Aorta (tissue), 5 donors: ENCODE measurements at places on chromosomes 1 and 21.
A peak's percentile ranks its signal among the peaks of the same experiment; 100 is the strongest.

GRCh38 chr1:223230161-223230881, 87.3 kb upstream of the TLR5 start:
- no peak for DNase-seq

GRCh38 chr1:108114033-108114599, 86.0 kb downstream of the SLC25A24 start:
- DNase-seq: no peak

DNA sequence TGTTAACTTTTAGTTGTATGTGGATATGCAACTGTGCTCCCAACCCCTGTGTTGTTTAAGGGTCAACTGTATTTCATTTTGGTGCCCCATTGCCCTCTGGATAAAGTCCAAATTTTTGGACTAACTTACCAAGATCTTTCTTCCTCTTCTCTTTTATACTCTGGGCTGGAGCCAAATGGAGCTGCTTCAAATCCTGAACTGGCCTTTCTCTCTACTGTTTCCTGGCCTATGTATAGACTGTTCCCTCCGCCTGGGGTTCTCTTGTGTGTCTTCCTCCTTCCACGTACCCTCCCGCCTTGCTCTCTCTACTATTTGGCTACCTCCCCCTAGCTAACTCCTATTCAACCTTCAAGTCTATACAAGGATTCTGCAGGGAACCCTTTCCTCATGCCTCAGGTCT, 8.4 kb upstream of the CDC14A start:
- no peak for DNase-seq

DNA sequence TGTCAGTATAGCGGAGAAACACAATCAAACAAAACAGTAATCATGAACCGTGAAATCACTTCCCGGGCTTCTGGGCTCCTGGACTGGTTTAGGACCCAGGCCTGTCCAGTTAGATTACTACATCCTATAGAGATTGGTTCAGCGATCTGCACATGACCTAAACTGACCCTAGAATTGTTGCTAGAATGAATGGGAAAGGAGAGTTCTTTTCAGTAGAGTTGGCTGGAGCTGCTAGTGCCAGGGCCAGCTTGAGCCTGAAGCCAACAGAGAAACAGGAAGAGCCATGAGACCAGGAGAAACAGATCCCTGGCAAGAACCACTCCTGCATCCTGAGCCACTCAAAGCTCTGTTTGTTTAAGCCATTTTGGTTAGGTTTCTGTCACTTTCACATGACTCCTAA, 474.3 kb upstream of the C1orf87 start:
- peak; percentile 46 for DNase-seq

- DNase-seq: peak; percentile 76
These were observed 6.2 kb downstream of the FNDC5 start for GRCh38 chr1:32864375-32865019.

DNA sequence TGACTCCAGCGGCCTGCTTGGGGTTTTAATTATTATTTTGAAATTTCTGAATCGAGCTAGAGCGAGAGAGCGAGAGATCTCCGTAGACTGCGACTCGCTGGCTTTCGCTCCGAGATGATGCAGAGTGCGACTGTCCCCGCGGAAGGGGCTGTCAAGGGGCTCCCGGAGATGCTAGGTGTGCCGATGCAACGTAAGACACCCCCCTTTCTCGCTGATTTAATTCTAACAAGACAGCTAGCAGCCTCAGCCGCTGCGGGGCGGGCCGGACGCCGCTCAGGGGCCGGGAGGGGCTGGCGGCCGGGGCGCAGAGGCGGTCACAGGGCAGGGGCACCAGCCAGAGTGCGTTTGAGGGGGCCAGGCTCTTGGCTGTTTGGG, 339 bp downstream of the LHX4 start:
- no peak for DNase-seq

DNA sequence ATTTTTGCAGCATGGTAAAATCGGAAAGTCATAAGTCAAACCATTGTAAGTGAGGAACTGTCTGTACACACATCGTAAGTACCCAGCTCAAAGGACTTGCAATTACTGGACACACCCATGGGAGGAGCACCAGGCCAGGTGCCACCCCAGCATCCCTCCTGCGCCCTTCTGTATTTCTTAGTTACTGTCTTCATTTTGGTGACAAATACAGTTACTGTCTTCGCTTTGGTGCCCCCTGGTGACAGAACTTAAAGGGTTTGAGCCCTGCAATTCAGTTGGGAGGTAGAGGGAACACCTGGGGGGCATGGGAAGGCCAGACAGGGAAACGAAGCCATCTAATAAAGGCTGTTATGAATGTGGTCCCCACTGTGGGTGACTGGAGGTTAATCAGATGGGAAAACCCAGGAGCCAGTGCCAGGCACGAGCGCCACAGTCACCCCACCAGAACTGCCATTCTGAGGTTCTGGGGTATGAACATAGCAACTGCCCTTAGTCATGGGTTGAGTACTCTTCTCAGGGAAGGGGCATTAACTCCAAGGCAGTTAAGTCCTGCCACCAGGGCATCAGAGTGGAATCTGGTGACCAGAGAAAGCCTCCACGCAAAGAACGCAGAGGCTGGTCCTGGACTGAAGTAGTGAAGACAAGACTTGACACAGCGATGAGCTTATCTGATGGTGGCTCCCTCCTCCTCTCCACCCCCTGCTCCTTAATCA, 612.9 kb downstream of the PTPRU start:
- no peak for DNase-seq

GRCh38 chr1:27070390-27071048, 57.9 kb upstream of the TENT5B start:
- no peak for DNase-seq

DNA sequence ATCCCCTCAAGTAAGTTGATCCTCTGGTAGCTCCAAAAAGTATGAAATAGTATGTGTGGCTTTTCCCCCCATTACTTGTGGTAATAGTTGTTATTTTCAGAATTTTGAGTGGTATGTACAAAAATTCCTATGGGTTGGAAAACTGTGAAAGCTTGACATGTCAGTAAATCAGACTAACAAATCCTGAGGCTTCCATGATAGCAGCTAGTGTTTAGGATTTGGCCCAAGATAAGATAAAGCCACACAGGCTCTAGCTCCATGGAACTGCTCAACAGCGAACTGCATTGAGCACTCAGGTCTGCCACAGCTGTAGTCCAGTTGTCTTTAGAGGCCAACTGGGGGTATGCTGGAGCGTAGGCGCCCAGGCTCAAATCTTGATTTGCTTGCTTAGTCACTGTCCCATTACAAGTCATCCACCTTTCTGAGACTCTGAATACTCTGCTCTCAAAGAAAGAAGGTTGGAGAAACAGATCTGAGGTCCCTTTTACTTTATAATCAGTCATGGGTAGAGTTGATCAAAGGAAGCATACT, 28.7 kb downstream of the ATP1A1 start:
- DNase-seq: no peak

GRCh38 chr1:184356891-184357290, 29.9 kb upstream of the C1orf21 start:
- no peak for DNase-seq

- no peak for DNase-seq
These were observed 38.8 kb downstream of the DNASE2B start for GRCh38 chr1:84436876-84437655.

- no peak for DNase-seq
These were observed 321.2 kb downstream of the HLX start for GRCh38 chr1:221200464-221200863.

- DNase-seq: no peak
These were observed 2131.7 kb downstream of the MRPL39 start for GRCh38 chr21:23475281-23476219.

GRCh38 chr1:53244141-53244540, 5.8 kb upstream of the MAGOH start:
- DNase-seq: no peak

- no peak for DNase-seq
These were observed 13.6 kb downstream of the PIK3R3 start for GRCh38 chr1:46118856-46119255.

GRCh38 chr1:205601205-205601604, 30.6 kb downstream of the ELK4 start:
- DNase-seq: no peak

- DNase-seq: no peak
These were observed 105.8 kb upstream of the RAB4A start for GRCh38 chr1:229164836-229165735.

- DNase-seq: no peak
These were observed 1.4 kb downstream of the BCL10 start for GRCh38 chr1:85274969-85275453.

DNA sequence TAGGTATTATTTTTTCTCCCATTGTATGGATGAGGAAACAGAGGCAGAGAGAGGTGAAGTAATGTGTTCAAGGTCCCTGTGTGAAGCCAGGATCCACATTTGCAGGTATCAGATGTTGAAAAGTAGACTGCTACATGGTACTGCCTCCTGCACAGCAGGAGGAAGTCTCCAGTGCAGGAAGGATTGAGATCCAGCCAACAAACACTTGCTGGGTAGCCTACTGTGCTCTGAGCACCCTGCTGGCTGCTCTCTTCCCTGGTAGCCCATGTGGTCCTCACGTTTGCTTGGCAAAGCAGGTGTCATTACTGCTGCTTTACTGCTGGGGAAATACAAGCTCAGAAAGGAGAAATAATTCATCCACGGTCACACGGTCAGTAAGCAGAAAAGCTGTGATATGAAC, 21.3 kb upstream of the GRIK3 start:
- no peak for DNase-seq

DNA sequence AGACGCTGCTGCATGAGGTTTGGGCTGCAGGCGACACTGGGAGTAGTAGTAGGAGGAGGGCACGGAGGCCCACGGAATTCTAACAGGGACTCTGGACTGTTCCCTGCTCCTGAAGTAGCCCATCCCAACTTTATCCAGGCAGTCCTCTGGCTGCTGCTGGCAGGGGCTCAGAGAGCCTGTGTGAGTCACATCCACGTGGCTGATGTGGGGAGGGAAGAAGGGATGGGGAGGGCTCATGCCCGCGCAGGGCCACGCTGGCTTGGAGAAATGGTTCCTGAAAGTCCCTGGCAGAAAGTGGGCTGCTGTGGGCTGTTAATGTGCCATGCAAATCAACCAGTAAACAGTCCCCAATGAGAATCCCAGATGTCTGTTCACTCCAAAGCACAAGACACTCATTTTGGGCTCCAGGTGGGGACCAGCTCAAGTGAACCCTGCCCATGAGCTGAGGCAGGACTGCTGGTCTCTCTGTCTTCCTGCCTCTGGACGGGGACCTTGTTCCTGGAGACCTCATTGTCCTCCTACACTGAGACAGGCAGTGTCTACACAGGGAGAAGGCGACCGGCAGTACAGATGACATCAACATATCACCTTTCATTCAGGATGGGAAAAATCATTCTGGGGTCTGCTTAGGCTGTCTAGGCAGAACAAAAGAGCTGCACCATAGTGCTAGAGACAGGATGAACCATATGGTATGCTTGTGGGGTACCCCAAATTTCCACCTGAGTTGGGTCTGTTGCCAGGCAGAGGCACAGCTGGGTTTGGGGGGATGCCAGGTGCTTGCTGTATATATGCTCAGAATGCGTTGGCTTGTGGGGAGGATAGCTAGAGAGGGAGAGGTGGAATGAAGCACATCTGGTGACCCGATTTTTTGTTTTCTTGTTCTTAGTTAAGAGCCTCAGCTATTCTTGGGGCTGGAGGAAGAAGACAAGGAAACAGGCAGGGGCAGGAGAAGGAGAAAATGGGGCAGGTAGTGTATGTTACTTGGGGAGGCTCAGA, 57.9 kb upstream of the FMOD start:
- DNase-seq: peak; percentile 95

GRCh38 chr1:33943978-33944377, 80.1 kb downstream of the HMGB4 start:
- no peak for DNase-seq

DNA sequence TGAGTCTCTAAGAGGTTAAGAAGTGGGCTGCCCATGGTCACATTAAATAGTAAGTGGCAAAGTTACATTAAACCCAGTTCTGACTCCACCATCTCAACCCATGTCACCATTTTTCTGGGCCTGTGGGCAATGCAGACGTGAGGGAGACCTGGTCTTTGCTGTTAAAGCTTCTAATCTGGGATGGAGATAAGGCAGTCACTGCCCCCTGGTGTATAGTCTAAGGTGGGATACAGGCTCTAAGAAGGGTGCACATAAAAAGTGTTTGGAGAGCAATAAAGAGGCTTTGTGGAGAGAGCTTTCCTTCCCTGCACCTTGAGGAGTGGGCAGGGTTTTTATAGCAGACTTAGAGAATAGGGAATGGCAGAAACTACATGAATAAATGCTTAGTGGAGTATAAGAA, 141.3 kb downstream of the ROR1 start:
- DNase-seq: no peak

DNA sequence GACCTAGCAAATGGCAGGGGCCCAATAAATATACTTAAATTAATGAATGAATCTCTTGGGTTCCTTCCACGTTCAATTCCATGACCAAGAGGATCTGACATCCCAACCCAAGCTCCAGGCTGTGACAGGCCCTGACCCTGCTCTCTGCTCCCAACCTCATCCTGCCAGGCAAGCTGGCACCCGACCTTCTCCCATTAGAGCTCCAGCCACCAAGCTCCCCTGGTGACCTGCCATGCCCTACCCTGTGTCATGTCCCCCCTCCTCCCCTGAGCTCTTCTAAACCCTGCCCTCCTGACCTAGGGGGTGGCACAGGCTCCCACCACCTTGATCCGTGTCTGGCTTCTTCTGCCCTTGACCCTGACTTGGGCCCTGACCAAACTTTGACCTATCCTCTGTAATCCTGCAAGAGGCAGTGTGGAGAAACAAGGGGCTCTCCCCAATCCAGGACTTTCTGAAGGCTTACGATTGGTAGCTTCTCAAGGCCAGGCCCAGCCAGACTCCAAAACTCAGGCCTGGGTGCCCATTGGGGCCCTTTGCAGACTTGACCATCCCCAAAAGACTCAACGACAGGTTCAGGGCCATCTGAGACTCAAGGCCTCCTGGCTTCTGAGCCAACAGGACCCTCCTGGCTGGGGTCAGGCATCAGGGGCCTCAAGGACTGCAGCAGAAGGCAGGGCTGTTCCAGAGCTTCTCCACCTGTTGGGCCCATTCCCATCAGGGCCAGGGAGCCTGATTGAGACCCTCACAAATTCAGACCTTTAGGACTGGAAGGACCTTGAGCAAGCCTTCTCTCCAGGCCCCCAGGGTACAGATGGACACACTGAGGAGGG, 249.0 kb downstream of the PTPRU start:
- no peak for DNase-seq

- no peak for DNase-seq
These were observed 26.5 kb downstream of the BCL9 start for GRCh38 chr1:147567594-147568381.

- no peak for DNase-seq
These were observed 137.8 kb downstream of the KCNK2 start for GRCh38 chr1:215220346-215220745.

GRCh38 chr1:150150133-150151021, 661 bp downstream of the PLEKHO1 start:
- peak; percentile 81 for DNase-seq

GRCh38 chr1:75136195-75136815, 2.1 kb downstream of the LHX8 start:
- no peak for DNase-seq

DNA sequence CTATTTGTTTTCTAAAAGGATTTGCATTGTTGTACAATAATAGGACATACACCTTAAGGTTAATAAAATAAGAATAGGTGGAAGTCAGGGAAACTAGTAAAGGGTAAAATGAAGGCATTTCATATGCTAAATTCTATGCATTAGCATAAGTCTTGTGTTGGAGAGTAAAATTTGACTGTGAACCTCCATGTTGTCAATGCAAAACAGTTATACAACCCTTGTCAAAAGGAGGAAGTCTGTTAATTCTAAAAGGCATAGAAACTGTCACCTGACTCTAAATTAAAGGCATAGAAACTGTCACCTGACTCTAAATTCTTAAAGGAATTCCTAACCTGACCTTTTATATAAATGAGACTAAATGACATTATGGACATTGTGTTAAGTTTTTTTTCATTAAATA, 291.8 kb downstream of the OLFM3 start:
- DNase-seq: no peak

- no peak for DNase-seq
These were observed 11.4 kb upstream of the ZNF669 start for GRCh38 chr1:247115545-247115944.
